ENCODE measurements at places on chromosomes 4 and X. TPM values are rescaled to one million over a fixed set of nuclear protein-coding genes. Genes with fewer than 3 reads are reported as not detected.

Gene EMCN
- 31.7 TPM for total RNA-seq

Gene SLIT2
- 11.2 TPM for total RNA-seq

Gene PLCXD1
- 13.7 TPM for total RNA-seq

Gene MCF2
- total RNA-seq, result 1.1 TPM

Gene BTC
- 0.35 TPM for total RNA-seq

Gene CXorf65
- total RNA-seq, result not detected

Gene GAGE12E
- not detected for total RNA-seq

Gene IGSF1
- 4.1 TPM for total RNA-seq

Gene PNMA6A
- total RNA-seq, result 1.6 TPM

Gene MAGEA2
- total RNA-seq, result not detected

Gene UNC5C
- 6.2 TPM for total RNA-seq

Gene ETDC
- not detected for total RNA-seq

Gene NDP
- total RNA-seq, result not detected

All from left cardiac atrium (tissue), 4 donors.